Thyroid gland (tissue), 4 donors: ENCODE measurements at places on chromosomes 13 and 19. TPM values are rescaled to one million over a fixed set of nuclear protein-coding genes. Genes with fewer than 3 reads are reported as not detected.
A peak's percentile ranks its signal among the peaks of the same experiment; 100 is the strongest.

DNA sequence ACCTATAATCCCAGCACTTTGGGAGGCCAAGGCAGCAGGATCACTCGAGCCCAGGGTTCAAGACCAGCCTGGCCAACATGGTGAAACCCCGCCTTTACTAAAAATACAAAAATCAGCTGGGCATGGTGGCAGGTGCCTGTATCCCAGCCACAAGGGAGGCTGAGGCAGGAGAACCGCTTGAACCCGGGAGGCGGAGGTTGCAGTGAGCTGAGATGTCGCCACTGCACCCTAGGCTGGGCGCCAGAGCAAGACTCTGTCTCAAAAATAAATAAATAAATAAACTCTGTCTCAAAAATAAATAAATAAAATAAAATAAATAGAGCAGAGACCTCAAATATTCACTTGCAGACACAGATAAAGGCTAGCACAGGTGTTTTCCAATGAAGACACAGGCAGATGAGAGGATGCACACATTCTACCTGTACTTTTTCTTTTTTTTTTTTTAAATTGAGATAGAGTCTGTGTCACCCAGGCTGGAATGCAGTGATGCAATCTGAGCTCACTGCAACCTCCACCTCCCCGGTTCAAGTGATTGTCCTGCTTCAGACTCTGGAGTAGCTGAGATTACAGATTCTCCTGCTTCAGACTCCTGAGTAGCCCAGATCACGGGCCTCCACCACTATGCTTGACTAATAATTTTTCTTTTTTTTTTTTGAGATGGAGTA, 2.7 kb upstream of the RPS16 start:
- no peak overlapping the region for H3K27ac ChIP-seq

GRCh38 chr13:67036699-67037457, 193.3 kb downstream of the PCDH9 start:
- no peaks in the 10 kb centered on the region for H3K4me1 ChIP-seq
- no peaks in the 10 kb centered on the region for H3K36me3 ChIP-seq
- H3K4me3 ChIP-seq = no peak overlapping the region
- no peaks in the 10 kb centered on the region for H3K27me3 ChIP-seq
- DNase-seq = no peak
- H3K27ac ChIP-seq = no peak overlapping the region

- peak; percentile 50 for DNase-seq
- peak overlapping the region; percentile 89 for H3K4me3 ChIP-seq
- H3K4me1 ChIP-seq = peaks cover 32% of the 10 kb centered on the region
- H3K27ac ChIP-seq = peak overlapping the region; percentile 95
Observed at GRCh38 chr13:75481176-75482069, 546 bp downstream of the TBC1D4 start.

DNA sequence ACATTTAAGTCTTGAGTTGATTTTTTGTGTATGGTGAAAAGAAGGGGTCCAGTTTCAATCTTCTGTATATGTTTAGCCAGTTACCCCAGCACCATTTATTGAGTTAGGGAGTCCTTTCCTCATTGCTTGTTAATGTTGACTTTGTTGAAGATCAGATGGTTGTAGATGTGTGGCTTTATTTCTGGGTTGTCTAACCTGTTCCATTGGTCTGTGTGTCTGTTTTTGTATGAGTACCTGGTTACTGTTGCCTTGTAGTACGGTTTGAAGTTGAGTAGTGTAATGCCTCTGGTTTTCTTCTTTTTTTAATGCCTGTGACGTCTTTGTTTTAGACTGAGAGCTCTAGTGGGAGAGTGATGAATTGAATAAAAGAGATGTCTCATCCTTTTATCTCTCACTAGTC, 83.2 kb downstream of the NBEA start:
- H3K27ac ChIP-seq = no peak overlapping the region
- H3K4me1 ChIP-seq = no peaks in the 10 kb centered on the region
- no peak for DNase-seq

- no peak overlapping the region for H3K27ac ChIP-seq
- no peaks in the 10 kb centered on the region for H3K27me3 ChIP-seq
- H3K4me3 ChIP-seq = no peak overlapping the region
- peaks cover 12% of the 10 kb centered on the region for H3K4me1 ChIP-seq
Observed at GRCh38 chr19:2529473-2529918, 53.6 kb downstream of the GADD45B start.

PRR12 gene
- 7.3 TPM for total RNA-seq

USHBP1 gene
- 8.9 TPM for total RNA-seq
